AG09319 (cell line): ENCODE measurements at places on chromosomes 11 and 22.

- no peak for DNase-seq
Measured at GRCh38 chr11:112179601-112180000, 4.3 kb downstream of the BCO2 start.

DNA sequence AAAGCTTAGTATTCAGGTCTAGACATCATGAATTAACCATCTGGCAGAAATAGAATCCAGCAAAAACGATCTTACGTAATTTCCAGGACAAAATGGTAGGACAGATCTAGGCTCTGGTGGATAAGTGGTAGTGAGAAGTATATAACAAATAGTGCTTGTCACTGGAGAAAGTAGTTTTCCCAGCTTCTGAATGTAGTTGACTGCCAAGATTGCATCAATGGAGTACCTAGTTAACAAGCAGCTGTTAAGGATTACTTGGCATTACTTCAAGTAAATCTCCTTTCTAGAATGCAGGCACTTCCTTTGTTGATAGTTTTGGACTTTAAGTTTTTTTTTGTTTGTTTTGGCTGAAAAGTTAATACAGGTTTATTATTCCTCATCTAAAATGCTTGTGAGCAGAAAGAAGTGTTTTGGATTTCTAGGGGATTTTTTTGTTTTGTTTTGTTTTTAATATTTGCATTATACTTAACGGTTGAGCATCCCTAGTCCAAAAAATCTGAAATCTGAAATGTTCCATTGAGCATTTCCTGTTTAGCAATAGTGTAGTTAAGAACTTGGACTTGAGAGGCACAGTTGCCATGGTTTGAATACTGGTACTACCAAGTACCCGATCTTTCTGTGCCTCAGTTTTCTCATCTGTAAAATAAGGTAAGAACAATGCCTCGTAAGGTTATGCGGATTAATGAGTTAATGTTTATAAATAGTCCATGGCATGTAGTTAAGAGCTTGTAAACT is 20.3 kb downstream of the FAM118B start:
- no peak for DNase-seq

DNA sequence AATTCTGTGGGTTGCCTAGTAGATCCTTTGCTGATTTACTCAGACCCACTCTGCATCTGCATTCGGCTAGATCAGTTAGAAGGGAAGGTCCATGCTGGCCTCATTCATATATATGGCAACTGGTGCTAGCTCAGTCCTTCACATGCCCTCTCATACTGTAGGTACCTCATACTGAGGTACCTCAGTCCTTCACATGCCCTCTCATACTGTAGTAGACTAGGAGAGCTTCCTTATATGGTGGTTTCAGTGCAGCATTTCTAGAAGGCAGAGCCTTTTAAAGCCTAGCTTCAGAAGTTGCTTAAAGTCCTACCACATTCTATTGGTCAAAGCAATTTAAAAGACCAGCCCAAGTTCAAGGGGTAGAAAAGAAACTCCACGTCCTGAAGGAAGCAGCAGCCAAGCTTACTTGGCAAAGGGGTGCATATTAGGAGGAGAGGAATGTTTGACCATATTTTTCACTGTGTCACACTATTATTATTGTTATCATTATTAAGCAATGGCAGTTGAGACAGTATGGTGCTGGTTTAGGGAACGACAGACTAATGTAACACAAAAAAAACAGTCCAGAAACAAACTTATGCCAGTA is 356.4 kb downstream of the DYNC2H1 start:
- DNase-seq: no peak

DNA sequence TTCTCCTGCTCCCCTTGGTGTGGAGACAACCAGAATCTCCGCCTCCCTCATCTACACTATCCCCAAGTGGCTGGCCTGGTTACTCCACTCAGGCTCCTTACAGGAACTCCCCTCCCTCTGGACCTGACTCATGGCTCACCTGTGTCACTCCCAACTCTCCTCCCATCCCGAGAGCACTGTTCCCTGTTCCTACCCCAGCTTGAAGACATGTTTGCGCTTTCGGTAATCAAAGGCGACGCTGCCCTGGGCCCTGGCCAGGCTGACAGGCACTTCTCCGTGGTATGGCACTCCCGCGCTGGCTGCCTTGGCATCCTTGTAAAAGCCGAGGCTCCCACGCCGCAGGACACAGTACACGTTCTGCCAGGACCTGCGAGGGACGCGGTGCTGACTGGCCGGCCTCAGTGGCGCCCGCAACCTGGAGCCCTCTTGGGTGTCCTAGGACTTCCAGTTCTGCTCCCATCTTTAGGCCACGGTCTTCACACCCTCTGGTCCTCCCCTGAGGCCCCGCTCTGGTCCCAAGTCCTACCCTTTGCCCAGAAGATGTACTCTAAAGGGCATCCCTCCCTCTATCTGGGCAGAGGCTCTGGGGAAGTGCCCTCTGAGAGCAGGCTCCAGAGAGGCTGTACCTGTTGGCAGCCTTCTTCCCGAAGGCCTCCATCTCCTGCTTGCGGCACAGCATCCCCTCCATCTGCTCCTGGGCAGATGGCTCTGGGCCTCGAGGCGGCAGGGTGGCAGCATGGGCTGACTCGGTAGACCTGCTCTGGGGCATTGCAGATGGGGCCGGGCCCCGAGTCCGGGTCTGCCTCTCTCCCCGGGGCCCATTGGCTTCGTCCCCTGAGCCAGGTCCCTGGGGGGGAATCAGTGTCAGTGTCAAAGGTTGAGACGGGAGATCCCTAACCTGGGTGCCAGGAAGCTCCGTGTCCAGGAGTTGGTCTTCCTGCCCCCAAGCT is 9.4 kb upstream of the RBM4B start:
- DNase-seq: no peak

- DNase-seq: no peak
Measured at GRCh38 chr11:111871693-111872161, 346 bp upstream of the ALG9 start.

DNA sequence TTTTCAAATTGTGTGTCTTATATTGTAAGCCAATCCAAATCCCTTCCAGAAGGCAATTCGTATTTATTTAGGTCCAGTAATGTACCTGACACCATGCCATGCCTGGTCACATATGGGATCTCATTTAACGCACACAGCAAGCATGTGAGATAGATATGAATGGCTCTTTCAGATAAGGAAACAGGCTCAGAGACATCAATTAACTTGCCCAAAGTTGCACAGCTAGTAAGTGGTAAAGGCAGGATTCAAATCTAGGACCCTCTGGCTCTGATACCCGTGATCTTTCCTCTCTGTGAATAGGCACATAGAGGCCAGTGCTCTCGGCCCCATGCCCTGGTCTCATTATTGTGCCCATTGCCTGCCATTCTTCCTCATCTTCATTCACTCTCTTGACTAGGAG is 34.3 kb downstream of the KCNJ4 start:
- DNase-seq: no peak

GRCh38 chr11:65578667-65579066 is 2.8 kb downstream of the EHBP1L1 start:
- no peak for DNase-seq

GRCh38 chr11:65491614-65492386 is 7.0 kb upstream of the MALAT1 start:
- DNase-seq: peak; percentile 77
